ENCODE measurements at places on chromosomes 4 and X.
A peak's percentile ranks its signal among the peaks of the same experiment; 100 is the strongest.

DNA sequence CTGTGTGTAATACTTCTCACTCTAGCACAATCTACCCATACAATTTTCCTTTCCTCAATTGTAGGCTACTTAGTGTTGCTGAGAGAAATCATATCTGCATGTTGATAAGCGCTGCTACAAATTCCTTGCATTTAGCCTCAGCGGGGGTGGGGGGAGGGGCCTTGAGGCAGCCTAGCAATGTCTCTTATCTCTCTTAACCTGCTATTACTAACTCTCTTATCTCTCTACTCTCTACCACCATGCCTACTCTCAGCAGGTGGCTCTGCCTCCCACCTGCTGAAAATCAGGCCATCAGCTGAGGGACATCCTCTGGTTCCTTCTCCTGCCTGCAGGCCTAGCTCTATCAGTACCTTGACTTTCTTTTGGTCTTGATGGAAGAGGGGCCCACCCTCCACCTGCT, 98.9 kb downstream of the GPR82 start:
- no peak for DNase-seq

- DNase-seq = no peak
These were observed 7.1 kb downstream of the CNGA2 start for GRCh38 chrX:151741606-151742005.

GRCh38 chr4:164926301-164926700, 49.3 kb downstream of the APELA start:
- DNase-seq = no peak

- no peak for DNase-seq
These were observed 76.0 kb downstream of the ANK2 start for GRCh38 chr4:113125418-113125817.

- DNase-seq = no peak
These were observed 48.3 kb downstream of the RAB33B start for GRCh38 chr4:139501927-139502899.

GRCh38 chr4:26124753-26125321, 196.0 kb upstream of the RBPJ start:
- DNase-seq = peak; percentile 26

- DNase-seq = no peak
These were observed 1142.2 kb downstream of the C4orf33 start for GRCh38 chr4:130238121-130238520.

- peak; percentile 80 for DNase-seq
These were observed 37.4 kb downstream of the MAML3 start for GRCh38 chr4:140116442-140117104.

DNA sequence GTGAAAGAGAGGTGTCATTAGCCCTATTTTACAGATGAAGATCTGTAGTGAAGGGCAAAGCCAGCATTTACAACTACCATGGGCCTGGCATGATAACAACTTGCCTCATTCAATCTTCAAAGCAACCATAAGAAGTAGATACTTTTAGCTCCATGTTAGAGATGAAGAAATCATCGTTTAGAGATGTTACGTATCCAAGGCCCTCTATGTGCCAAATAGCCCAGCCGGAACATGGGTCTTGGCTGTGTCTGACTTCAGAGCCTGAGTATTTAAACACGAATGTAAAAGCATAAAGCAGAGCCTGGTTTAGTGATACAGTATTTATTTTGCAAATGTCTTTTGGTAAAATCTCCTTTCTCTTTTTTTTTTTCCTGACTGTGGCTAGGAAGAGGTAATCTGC, 197.1 kb downstream of the RASL11B start:
- DNase-seq = no peak

- DNase-seq = no peak
These were observed 188.4 kb downstream of the WDFY3 start for GRCh38 chr4:84778041-84778440.

DNA sequence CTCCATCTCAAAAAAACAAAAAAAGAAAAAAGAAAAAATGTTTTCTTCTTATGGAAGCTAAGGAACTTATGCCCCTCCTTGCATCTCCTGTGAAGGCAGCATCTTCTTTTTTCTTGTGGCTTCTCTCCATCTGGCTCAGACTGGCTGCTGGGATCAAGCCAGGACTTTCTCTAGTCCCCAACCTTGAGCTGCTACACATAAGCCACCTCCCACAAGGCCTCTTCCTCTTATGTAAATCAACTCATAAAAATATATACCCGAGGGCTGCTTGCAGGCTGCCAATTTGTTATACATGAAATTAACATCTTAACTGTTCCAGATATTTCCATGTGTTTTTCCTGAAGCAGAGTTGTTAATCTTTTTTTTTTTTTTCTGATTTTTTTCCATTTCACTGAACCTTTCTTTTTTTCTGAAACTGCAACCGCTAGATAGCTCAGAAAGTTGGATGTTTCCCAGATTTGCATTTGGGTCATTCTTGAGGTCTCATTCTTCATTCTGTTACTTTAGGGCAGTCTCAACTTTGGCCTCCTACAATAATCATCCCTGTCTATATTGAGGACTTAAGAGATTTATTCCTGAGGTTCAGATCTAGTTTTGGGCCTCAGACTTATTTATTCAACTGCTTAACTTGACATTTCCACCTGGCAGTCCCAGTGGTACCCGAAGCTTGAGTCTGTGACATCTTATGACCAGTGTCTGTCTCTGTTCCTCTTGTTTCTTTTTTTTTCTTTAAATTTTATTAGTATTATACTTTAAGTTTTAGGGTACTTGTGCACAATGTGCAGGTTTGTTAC, 10.3 kb downstream of the SNX25 start:
- peak; percentile 60 for DNase-seq

DNA sequence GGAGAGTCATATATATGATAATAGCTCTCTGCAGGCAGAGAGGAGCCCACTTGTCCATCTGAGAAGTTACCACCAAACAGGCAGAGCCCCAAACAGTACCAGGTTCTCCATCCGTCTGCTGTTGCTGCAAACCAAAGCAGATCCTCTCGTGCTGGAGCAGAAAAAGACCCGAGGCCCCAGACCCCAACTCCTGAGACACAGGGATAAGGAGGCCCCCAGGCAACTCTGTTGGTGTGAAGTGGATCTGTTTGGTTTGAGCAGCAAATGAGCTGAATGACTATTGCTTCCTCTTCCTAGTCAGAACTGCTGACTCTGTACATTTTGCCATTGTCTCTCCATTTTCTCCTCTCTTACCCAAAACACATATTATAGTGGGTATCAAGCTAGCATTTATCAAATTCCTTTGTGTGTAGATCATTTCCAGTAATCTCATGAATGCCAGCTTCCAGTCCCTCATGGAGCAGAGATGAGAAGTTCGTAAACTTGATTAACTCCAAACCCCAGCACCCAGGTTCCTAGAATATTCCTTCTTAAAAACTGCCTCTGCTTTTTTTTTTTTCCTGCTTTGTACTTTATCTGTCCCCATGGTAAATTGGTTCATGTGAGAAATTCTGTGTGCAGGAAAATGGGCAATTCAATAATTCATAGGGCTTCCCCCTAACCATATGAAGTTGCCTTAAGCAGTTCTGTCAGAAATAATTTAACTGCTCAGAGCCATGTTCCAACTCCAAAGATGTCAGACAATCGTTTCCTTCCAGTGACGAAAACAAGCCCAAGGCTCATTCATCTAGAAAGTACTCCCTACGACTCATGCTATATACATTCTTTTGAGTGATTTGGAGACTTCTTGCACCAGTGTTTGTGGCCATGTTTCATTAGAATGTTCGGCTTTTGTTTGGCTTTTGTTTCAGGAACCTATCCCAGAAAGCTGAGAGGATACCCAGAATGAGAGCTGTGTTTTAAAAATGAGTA, 98.6 kb upstream of the ATXN3L start:
- DNase-seq = no peak

- no peak for DNase-seq
These were observed 638.5 kb upstream of the FAM241A start for GRCh38 chr4:111506706-111507105.

- no peak for DNase-seq
These were observed 118.7 kb downstream of the ENPP6 start for GRCh38 chr4:184099000-184099399.

DNA sequence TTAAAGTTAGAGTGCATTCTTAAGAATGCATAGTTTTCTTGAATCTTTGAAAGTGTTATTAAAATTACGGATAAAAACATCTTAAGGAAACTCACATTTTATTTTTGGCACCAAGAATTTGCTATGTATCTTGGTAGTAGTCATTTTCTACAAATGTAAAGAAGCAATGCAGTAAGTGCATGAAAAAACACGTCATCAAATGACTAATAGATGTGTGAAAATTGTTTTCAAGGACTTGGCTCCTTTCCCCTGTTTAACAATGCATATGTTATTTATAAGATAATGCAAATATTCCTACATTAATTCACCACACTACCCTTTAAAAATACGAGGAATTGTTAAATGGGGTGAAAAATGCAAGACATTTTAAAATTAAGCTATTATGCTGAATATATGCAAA, 461.2 kb upstream of the PCDH7 start:
- DNase-seq = no peak

DNA sequence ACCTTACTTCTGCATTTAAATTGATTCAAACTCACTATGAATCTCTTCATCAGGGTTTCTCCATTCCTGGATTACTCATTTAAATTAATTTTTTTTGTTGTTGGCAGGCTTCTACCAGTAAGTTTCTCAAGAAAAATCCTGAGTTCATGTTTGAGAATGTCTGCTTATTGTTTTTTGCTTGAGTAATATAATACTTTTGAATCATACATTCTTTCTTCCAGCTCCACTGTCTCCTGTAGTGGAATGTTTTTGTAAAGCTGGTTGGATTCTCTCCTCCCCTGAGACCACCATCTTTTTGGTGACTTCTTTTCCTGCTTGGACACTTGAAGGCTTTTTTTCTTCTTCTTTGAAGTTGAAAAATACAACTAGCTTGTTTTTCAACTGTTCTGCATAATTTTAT, 4.3 kb upstream of the MID1IP1 start:
- no peak for DNase-seq

GRCh38 chr4:128358231-128358912, 70.8 kb upstream of the PGRMC2 start:
- no peak for DNase-seq

DNA sequence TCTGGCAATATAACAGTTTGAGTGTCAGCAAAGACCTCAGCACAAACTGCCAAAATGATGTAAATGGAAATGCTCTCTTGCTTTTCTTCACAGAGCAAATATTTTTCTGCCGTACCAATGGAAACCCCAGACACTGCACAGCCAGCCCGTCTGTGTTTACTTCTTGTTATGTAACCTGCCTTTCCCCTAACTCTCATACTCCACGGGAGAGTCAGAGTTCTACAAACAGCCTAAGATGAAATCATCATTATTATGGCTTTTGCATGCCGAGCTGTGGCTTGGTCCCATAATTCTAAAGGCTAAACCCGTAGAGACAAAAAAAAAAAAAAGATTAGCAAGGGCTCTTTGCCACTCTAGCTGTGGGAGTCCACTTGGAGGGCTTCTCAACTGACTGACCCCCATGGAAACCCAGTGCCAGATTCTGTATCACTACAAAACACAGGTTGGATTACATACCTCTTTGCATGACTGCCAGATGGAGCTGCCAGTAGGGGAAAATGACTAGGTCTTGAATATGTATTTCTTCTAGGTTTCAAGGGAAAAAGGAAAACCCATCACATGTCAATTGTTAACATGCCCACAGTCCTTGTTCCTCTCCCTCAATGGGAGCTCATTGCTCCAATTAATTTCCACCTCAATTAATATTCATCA, 197.2 kb upstream of the CNKSR2 start:
- DNase-seq = no peak

DNA sequence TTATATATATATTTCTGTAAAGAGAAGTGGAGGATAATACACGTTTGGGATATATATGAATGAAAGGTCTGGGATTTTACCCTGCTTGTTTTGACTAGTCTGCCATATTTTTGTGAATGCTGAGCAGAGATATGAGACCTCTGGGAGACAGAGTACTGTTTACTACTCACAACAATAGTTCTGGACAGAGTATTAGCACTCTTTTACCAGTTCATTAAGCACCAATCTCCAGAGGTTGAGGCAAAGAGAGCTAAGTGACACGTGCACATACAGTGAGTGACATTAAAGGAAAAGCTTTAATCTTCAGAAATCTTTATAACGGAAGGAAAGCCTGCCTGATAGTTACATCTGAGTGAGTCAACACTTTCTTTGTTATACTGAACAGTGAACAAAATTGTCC, 1452.7 kb upstream of the TENM3 start:
- no peak for DNase-seq

DNA sequence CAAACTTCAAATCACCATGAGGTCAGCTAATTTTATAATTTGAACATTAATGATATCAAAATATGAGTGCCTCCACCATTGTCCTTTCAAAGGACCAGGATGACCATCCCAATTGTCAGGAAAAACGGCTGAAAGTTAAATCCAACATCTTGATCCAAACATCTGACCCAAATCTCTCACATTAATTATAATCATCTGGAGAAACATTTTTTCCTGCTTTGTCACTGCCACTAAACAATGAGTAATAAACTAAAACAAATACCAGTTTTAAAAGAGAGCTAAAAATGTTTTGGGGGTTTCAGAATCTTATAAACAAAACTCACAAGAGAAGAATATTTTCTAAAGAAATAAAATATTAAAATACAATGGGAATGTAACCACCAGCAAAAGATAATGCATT, 45.7 kb upstream of the NDST4 start:
- no peak for DNase-seq

DNA sequence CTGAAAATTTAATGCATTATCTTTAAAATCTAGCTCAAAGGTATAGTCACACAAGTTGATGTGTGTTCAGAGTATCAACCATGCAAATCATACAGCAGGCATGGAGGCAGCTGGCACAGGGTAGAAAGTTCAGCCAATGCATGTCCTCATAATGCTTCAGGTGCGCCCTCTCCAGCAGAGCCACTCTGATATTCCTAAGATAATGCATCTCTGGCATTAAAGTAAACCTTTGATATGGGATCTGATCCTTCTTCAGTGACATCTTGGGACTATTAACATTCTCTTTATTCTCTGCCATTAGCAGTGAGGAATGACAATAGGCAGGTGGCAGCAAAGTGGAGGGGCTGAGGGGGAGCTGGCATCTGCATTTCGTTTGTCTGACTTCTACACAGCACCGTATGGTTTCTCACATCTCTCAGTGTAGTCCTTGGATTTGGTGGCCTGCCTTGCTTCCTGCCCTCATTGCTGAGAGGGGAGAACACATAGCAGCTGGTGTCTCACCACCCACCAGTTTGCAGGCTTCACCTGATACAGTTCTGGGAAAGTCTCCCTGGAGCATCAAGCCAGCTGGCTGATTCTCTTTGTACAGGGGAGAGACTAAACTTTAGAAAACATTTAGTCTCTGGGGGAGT, 168.7 kb upstream of the TBC1D9 start:
- no peak for DNase-seq

DNA sequence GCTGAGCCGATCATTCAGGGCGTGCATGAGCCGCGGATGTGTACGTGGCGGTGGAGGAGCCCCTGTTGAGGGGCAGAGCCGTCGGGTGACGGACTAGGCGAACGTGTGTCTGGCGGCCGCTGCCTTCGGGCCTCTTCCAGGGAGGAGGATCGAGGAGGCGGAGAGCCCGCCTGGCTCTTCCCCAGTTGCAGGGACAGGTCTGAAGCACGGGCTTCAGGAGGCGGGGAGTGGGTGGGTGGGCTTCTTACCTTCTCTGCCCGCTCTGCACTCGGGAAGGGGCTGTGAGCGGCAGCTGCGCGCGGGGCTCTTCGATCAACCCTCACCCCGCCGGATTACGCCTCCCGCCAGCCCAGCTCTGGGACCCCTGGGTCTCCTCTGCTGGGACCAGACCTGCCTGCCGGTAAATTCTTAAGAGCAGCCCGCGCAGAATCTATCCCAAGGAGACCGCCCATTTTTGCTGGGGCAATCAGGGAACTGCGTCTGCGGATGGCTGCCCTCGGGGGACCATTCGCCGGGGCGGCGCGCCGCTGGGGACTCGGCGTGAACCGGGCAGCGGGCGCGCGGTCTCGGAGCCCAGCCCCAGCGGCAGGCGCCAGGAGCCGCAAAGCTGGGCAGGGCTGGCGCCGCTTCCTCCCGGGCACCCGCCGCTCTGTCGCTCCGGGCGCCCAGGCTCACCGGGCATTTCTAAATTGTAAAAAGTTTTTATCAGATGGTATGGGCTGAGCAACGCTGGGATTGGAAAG, 4.9 kb downstream of the PLAC8 start:
- DNase-seq = peak; percentile 87
